ENCODE measurements at places on chromosomes 16 and 17. TPM values are rescaled to one million over a fixed set of nuclear protein-coding genes. Genes with fewer than 3 reads are reported as not detected.

Gene OMG
- total RNA-seq = 0.84 TPM

- no peak for DNase-seq
Observed at GRCh38 chr17:41492351-41492750, 2.6 kb upstream of the KRT36 start.

DNA sequence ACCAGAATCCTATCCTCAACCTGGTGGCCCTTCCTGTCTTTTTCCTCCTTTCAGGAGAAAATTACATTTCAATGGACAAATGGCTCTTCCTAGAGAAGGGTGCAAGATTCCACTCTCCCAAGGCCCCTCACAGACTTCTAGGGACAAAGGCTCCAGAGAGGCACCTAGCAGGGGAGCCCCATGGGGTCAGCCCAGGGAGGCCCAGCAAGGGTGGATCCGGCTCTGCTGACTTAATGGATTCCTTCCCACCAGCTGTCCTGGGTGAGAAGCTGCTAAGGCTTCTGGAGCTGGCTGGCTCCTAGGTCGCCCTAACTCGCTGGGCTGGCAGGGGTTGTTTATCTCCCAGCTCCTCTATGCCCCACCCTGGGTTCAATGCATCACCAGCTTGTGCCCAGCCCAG, 152.4 kb downstream of the ZNF423 start:
- DNase-seq = no peak

DNA sequence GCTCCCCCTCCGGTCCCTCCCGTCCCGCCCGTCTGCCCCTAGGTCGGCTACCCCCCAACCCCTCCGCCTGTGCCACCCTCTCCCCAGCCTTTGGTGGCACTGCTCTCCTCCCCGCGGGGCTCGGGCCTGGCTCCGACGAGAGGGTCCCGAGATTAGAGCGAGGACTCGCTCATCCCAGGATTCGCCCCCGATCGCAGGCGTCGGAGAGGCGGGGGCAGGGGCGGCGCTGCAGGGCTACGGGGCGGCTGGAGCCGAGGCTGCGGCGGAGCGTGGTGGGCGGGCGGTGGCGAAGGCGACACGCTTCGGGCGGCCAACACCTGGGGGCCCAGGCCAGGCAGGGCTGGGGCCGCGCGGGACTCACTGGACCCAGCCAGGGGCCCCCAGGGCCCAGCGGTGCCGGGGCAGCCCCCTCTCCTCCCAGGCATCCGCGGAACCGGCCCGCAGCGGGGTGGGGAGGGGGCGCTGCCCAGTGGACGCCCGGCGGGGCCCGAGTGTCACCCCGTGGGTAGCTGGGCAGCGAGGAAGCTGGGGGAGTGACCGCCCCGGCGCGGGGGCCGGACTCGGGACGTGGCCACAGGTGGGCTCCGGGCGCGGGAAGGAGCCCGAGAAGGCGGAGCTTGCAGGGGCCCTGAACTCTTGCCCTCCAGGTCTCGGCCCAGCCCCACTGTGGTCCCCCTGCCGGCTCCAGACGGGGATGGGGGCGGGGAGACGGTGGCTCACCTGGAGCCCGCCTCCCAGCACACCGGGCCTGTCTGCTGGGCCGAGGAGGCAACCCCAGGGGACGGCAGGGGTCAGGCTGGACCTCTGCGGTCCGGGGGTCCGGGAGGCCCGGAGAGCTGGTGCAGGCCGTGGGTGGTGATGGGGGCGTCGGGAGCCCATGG, 1.5 kb downstream of the MGAT5B start:
- DNase-seq = no peak

DNA sequence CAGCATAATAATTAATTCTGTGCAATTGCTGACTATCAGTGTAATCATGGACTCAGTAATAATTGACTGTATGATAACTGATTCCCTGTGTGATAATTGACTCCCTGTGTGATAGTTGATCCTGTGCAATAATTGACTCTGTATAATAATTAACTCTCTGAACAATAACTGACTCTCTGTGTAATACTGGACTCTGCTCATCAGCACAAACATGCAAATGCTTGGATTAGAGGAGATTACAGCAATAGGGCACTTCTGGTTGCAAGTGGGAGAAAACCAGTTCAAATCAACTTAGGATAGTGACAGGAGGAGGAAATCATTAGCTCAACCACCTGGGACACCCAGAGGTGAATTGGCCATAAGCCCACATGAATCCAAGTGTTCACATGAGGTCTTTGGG, 582.1 kb downstream of the RBFOX1 start:
- no peak for DNase-seq

DNA sequence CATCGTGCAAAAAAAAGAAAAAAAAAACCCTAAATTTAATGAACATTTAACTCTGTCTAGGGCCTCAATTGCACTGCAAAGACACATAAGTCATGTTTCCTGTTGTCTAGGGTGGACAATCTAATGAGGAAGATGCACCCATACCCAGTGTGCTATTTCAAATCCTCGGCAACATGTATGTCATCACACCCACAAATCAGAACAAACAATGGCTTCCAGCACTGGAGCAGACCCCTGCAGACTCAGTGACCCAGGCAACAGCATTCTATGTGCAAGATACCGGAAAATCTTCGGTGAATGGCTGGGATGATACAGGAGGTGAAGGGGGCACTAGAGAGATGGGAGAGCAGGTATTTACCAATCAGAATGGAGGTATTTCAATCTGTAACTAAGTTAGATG, 221.7 kb upstream of the XYLT1 start:
- DNase-seq = no peak

All from omental fat pad (tissue), 4 donors.